ENCODE measurements at places on chromosomes 16 and 17.

GRCh38 chr17:29180788-29181160 lies 576 bp upstream of the MYO18A start:
- DNase-seq, result no peak

GRCh38 chr17:33964344-33964979 lies 290.6 kb upstream of the CCL2 start:
- no peak for DNase-seq

GRCh38 chr17:77476006-77476405 lies 335.2 kb downstream of the SEC14L1 start:
- no peak for DNase-seq

GRCh38 chr17:45227926-45228762 lies 6.5 kb downstream of the FMNL1 start:
- no peak for DNase-seq

DNA sequence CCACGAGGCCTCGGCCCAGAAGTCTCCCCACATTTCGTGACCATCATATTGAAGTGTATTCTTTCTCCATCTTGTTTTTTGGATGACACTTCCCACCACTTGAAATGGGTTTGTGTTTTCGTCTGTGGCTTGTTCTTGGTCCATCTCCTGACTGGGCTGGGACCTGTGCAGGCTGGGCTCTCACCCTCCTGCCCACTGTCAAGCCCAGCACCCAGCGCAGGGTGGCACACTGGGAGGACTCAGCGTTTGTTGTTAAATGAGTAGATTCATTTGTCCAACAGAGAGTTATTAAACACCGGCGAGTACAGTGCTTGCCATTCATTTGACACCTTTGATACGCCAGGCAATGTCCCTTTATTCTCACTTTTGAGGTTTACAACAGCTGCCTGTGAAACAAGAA lies 22.6 kb downstream of the NT5M start:
- no peak for DNase-seq

GRCh38 chr17:45645330-45645729 lies 138.8 kb upstream of the CRHR1 start:
- no peak for DNase-seq

- DNase-seq, result no peak
Observed at GRCh38 chr16:84925773-84926372, 85.5 kb downstream of the ZDHHC7 start.

GRCh38 chr16:61435346-61435745 lies 600.9 kb downstream of the CDH8 start:
- DNase-seq, result no peak

- no peak for DNase-seq
Observed at GRCh38 chr17:67950945-67951344, 45.3 kb downstream of the C17orf58 start.

DNA sequence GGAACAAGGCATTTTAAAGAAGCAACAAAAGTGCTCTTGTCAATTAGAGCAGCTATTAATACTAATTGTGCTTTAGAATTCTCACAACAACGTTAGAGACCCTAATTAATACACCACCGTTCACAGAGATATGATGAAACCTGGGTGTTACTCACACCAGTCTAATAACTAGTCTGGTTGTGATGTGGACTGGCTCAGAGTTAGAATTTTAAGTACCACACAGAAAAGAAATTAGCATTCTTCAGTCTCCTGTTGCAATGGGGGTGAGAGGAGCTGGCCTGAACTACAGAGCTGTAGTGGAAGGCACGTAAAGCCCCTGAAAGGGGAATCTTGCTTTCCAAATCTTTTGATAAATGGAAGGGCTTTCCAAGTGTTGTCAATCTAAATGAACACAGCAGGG lies 240.8 kb upstream of the TOX3 start:
- DNase-seq, result no peak

- DNase-seq, result no peak
Observed at GRCh38 chr17:67400193-67400592, 23.1 kb downstream of the PITPNC1 start.

- no peak for DNase-seq
Observed at GRCh38 chr16:86398201-86398600, 112.1 kb upstream of the FOXF1 start.

- no peak for DNase-seq
Observed at GRCh38 chr17:37830151-37830993, 85.5 kb upstream of the HNF1B start.

Measured in amygdala (tissue), 56 donors.